ENCODE measurements at places on chromosomes 7 and 10.

DNA sequence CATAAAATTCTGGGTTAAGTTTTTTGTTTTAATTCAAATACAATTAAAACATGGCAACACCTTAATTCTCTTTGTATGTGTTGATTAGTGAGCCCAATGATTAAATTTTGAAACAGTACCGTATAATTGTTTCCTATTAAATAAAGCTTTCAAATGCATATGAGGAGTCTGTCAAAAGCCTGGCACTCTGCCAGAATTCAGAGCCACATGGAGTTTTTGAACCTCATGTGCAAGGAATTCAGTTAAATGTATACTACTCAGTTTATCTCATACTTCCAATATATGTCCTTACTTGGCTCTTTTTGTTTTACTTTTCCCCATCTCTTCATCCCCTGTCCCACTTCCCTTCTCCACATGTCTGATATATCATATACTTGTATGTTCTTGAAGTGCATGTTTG lies 165.6 kb upstream of the FAM3C start:
- DNase-seq, result no peak

GRCh38 chr7:2873686-2874551 lies 29.8 kb upstream of the GNA12 start:
- no peak for DNase-seq

DNA sequence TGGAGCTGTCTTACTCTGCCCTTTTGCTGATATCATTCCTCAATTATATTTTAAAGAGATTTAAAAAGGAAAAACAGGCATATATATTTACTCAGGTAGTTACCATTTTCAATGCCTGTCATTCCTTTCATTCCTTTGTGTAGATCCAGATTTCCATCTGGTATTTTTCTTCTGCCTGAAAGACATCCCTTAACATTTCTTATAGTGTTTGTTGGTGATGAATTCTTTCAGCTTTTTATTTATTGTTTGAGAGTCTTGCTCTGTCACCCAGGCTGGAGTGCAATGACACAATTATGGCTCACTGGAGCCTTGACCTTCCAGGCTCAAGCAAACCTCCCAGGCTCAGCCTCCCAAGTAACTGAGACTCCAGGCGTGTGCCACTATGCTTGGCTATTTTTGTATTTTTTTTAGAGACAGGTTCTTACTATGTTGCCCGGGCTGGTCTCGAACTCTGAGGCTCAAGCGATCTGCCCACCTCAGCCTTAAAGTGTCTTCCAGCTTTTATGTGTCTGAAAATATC lies 5.6 kb upstream of the POM121 start:
- no peak for DNase-seq

DNA sequence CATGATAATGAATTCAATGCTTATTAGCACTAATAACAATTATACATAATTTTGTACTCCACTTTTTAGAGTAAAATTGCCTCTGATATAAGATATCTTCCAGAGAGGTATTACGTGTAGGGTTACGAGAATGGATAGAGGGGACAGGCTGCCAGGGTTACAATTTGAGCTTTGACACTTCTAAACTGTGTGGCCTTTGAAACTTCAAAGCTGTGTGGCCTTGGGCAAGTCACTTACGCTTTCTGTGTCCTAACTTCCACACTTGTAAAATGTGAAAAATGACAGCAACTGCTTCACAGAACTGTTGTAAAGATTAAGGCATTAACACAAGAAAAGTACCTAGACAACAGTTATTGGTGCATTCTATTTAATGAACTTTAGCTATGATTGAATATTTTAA lies 259.5 kb upstream of the SLC26A5 start:
- DNase-seq, result no peak

DNA sequence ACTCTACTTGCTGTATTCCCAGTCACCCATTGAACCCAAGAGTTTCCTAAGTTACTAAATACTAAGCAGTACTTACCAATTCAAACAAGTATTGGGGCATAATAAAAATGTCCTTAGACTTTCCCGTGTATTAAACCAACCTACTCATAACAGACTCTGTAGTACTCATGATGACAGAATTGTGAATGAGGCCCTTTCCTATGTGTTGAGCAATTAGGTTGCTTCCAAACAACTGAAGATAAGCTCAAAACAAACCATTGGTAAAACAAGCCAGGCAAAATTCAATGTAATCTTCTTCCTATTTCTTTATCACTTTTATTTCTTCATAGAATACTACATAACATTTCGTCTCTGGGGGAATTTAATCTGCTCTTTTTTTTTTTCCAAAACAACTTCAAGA lies 106.5 kb upstream of the ANK3 start:
- DNase-seq, result no peak

- peak; percentile 15 for DNase-seq
Observed at GRCh38 chr7:27576360-27576944, 86.2 kb downstream of the HIBADH start.

DNA sequence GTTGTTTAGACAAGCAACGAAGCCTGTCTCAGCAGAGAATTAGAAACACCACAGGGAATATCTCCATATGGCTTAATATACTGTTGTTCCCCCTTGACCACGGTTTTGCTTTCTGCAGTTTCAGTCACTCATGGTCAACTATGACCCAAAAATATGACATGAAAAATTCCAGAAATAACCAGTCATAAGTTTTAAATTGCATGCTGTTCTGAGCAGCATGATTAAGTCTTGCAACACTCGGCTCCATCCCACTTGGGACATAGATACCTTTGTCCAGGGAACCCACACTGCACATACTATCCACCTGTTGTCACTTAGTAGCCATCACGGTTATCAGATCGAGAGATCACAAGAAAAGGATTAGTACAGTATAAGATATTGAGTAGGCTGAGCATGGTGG lies 60.7 kb upstream of the FOXK1 start:
- no peak for DNase-seq

- DNase-seq, result no peak
Observed at GRCh38 chr7:158557441-158557755, 30.2 kb downstream of the PTPRN2 start.

GRCh38 chr7:106283501-106283830 lies 1.3 kb downstream of the NAMPT start:
- no peak for DNase-seq

GRCh38 chr10:101639141-101639900 lies 51.2 kb downstream of the DPCD start:
- DNase-seq, result no peak

DNA sequence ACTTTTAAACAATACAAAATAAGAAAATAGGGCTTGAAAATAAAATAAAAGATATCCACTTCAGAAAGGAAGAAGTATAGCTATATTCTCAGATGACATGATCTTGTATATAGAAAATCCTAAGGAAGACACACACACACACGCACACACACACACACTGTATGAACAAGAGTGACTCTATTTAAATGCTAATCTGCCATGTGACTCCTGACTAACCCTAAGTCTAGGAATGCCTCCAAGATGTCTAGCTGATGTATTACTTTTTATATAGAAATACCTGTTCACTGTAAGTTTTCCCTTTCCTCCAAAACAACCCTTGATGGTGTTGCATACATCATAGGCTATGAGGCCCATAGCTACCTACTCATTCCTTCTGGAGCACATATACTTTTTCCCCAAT lies 173.1 kb upstream of the LRRTM3 start:
- DNase-seq, result no peak

DNA sequence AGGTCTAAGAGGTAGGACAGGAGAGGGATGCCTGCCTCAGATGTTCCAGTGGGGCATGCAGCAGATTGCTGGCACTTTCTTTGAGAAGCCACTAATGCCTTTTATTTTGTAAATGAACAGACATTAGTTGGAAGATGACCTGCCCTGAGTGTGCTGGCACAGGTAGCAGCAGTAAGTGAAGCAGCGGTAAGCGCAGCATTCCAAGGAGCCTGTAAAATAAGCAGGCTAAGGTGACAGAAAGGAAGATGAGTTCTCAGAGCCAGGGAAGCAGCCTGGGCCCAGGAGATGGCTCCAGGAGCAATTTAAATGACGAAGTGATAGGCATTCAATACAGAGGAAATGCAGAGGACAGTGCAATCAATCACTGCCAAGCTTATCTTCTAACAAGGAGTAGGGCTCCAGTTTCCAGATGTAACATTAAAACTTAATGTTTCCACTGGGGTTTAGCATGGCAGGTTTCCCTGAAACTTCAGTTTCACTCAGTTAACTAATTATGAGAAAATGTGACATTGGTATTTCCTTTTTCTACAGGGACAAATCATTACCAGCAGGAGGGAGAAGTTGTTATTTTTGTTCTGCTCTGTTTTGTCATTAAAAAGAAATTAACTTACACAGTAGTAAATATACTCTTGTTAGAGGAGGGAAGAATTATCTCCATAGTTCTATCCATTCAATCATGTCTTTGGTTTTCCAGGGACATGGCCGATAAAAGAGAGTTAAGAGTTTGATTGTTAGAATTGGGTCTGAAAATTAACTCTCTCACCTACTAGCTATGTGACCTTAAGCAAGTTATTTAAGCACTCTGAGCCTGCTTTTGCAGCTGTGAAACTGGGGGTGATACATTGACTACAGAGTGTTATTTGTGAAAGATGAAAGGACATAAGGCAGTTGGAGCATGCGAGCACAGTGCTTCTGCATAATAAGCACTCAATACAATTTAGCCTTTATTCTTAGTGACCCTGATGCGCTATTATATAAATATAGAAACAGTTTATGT lies 96.6 kb upstream of the PTN start:
- DNase-seq, result no peak

DNA sequence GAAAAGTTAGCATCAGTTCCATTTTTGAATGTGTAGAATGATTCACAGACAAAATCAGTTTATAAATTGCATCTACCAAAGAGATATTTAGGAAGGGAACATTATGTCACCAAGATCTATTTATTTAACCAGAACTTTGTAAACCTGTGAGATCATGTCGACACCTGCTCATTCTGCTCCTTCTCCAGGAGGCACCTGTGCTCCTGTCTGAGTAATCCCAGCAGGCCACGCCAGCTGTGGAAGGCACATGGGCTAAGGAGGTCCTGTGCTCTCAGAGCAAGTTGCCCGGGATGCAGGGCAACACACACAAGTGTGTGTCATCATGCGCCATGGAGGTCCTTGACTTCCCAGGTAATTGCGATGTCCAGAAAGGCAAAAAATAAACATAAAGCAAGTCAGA lies 45.5 kb upstream of the ADARB2 start:
- no peak for DNase-seq

DNA sequence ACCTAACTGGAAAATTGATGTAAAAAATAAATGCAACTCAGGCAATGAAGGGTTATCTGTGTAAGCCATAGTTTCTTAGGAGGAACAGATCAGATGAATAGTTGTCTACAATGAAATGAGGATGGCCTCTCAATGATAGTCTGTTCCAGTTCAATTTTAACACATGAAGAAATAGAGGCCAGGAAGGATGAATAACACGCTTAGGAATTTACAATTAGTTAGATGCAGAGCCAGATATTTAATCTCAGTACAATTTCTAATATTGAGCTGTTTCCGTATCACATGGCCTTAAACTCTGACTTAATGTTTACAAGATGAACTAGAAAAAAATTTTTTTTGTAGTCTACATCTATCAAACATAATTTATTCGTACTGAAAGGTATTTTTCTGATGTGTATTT lies 176.6 kb downstream of the GALNT11 start:
- DNase-seq, result no peak

DNA sequence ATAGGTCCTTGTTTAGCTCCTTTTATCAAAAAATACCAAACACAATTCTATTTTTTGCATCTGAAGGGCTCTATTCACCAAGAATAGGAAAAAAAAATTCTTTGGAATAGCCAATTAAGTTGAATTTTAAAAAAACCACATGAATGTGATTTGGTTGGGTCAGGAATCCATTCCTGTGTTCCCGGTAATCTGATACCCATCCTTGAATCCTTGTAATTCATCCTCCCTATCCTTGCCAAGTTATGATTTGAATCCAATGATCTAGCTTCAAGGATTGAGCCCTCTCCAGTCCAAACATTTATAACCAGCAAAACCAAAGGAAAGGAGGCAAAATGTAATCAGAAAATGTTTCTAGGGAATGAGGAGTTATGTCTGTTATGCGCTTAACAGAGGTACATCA lies 86.6 kb downstream of the CFAP58 start:
- DNase-seq, result no peak

GRCh38 chr7:92717993-92718716 lies 118.2 kb downstream of the CDK6 start:
- DNase-seq, result no peak

- no peak for DNase-seq
Observed at GRCh38 chr7:101816595-101817470, 593 bp upstream of the CUX1 start.

DNA sequence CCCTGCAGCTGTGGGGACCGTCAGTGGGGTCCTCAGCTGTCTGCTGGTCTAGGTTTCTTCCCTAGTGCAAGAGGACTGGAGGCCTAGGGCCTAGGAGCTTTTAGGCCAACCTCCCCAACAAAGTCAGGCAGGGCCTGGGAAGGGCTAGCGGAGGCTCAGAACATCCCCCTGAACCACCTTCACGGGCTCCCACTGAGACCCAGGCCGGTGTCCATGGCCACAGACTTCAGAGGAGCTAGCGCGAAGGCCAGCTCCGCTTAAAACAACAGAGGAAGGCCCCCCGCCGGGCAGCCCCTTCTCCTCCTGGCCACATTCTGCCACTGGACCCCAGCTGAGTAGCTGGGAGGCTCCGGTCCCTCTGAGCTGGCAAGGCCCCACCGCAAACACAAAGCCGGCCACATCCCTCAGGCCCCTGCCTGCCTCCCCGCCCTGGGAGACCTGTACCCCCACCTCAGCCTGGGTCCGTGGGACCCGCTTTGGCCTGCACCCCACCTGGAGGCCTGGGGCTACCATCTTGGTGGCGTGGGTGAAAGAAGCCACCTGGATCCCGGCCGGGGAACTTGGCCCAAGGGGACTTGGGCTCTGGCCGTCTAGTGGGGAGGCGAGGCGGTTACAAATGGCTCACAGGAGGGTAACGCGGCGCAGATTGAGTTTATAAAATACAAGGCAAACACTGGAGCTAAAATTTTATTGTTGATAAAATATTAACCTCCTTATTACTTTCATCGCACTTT lies 5.4 kb upstream of the UNCX start:
- DNase-seq, result no peak
